ENCODE measurements at places on chromosomes 4 and X.
A peak's percentile ranks its signal among the peaks of the same experiment; 100 is the strongest.

DNA sequence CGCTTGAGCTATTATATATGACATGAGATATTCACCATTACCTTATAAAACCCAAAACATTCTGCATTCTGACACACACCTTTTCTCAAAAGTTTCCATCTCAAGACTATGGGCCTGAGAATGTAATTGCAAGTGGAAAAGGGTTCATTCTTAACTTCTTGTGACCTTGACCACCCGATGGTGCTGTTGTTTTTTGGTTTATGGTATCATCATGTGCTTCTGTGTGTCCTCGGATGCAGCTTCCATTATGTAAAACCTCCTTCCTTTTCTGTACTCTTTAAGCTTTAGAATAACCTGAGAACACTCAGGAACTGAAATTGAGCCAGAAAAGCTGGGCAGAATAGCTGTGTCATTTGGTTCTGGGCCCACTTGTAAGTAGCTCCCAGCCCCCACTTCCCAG, 16.2 kb upstream of the PUDP start:
- DNase-seq, result no peak

DNA sequence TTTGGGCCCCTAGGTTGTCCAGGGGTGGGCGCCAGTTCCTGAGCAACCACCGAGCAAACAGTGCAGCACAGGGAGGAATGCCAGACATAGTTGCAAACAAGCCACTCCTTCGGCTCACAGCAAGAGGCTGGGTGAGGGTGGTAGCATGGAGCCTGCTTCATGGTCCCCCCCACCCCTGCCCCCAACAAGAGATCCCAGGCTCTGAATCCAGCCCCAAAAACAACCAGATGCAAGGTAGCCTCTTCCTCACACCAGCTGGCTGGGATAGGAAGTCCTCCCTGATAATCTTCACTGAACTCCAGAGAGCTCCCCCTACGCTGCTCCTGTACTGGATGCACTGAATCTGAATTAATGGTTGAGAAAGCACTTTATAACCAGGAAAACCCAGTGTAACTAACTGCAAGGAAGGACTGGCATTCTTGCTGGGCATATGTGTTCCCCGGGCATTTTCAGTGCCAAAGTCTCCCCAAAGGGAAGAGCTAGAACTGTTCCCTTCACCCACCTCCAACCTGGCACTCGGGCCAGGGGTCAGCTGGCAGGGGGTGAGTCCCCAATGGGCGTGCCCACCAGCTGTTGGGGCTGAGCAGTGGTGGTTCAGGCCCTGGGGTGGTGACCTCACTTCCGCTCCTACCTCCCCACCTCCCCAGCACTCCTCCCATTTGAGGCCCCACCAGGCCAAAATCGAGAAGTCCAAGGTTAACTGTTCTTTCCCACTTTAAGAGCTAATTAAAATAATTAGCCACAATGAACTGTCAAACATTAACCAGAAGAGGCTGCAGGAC, 1.5 kb downstream of the ELF4 start:
- peak; percentile 74 for DNase-seq

DNA sequence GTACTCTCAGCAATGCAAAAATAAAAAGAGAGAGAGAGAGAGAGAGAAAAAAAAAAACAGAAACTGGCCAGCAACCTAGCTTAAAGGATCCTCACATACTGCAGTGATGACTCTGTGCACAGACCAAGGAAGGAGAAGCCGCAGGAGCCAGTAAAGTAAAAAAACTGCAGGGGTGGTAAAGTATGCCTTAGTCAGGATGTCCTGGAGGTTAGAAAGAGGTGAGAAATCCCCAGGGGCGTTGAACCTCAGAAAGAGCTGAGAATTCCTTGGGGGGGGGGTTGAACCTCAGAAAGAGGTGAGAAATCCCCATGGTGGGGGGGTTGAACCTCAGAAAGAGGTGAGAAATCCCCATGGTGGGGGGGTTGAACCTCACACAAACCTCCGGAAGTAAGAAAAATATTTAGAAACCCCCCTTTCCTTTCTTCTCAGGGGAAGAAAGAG, 48.0 kb downstream of the MAGEA9 start:
- no peak for DNase-seq

DNA sequence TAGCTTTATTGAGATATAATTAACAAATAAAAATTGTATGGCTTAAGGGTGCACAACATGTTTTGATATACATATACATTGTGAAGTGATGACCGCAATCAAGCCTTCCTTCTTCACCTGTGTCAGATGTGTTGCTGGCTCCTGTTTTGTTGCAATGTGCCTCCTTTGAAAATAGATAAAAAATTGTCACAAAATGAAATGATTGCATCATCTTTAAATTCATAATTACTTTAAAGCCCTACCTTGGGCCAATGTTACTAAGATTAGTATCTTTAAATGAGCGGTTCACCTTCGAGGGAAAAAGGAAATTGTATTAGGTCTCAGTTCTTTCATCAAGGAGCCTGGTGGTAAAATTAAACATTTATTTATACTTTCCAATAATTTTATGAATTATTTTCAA, 77.3 kb downstream of the GPRIN3 start:
- DNase-seq, result no peak

Data from GM13977 (cell line).